CD4-positive, alpha-beta T cell (primary cell): ENCODE measurements at places on chromosomes 5 and 9. TPM values are rescaled to one million over a fixed set of nuclear protein-coding genes. Genes with fewer than 3 reads are reported as not detected.

GRCh38 chr5:15555176-15555575 lies 55.2 kb downstream of the FBXL7 start:
- H3K27ac ChIP-seq: no peak overlapping the region
- no peaks in the 10 kb centered on the region for H3K36me3 ChIP-seq
- no peak for DNase-seq
- no peaks in the 10 kb centered on the region for H3K27me3 ChIP-seq
- no peaks in the 10 kb centered on the region for H3K4me1 ChIP-seq

BARHL1 gene
- not detected for total RNA-seq

ZDHHC11 gene
- total RNA-seq: 13.3 TPM

GRCh38 chr5:135332519-135333150 lies 66.4 kb downstream of the MACROH2A1 start:
- no peaks in the 10 kb centered on the region for H3K27me3 ChIP-seq
- no peak for DNase-seq
- H3K27ac ChIP-seq: no peak overlapping the region

- H3K4me3 ChIP-seq: no peak overlapping the region
- no peak overlapping the region for H3K27ac ChIP-seq
- DNase-seq: no peak
- H3K36me3 ChIP-seq: no peaks in the 10 kb centered on the region
- H3K27me3 ChIP-seq: peaks cover 5% of the 10 kb centered on the region
Observed at GRCh38 chr5:151434570-151435237, 12.7 kb upstream of the SLC36A1 start.

- H3K27me3 ChIP-seq: no peaks in the 10 kb centered on the region
- H3K36me3 ChIP-seq: no peaks in the 10 kb centered on the region
Observed at GRCh38 chr5:165576678-165577275, 2071.4 kb downstream of the MAT2B start.

DNA sequence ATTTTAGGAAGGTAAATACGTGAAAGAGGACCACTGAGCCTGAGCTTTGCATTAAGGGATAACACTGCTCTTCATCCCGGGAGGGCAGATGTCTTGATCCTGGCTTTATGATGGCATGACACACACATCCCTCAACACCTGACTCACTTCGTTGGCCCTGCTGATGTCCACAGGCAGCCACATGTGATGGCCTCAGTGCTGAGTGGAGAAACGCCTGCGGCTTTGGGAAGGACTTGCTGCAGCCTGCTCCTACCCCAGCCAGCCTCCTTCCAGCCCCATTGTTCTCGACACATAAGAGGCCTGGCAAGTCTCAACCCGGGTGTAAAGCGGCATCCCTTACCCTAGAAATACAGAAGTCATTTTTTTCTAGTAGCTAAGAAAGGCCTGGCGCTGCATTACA lies 169.0 kb downstream of the SYK start:
- no peak for DNase-seq
- no peaks in the 10 kb centered on the region for H3K36me3 ChIP-seq
- no peak overlapping the region for H3K27ac ChIP-seq
- H3K4me1 ChIP-seq: no peaks in the 10 kb centered on the region
